NCI-H2227 treated with DMSO at 0.1 percent for 48 hours (cell line): ENCODE measurements at places on chromosomes 4 and X.

DNA sequence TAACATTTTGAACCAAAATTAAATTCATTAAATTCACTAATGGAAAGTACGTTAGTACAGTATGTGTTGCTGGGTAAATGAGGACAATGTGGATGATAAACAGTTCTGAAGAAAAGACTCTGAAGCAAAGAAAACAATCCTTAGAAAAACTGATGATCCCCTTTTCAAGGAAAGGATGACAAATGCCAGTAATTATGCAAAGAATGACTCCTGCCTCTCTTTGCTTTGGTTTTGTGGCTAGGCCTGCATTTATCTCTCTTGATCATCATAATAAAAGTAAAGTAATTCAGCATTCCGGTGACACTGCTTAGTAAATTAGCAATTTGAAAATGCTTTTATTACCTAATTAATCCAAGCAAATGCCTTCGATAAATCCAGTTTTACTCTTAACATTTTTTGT is 652.2 kb upstream of the DIPK2B start:
- no peak for DNase-seq

- DNase-seq = no peak
Observed at GRCh38 chr4:26360864-26361263, 40.0 kb downstream of the RBPJ start.

DNA sequence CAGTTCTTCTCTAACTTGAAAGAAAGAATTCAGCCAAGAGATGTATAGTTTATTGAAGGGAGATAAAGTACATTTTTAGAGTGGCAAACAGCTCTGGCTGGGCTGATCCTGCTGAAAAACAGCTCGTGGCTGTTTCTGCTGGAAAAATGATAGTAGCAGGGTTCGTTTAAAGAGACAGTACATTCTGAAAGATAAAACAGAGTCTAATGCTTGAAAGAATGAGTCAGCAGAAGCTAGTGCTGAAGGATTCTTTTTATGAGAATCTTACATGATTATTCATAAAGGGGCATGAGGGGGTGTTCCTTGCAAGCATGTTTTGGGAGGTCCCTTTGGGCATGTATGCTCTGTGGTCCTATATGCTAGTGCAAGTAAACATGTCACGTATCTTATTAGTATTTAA is 790.0 kb downstream of the PCDH18 start:
- no peak for DNase-seq

DNA sequence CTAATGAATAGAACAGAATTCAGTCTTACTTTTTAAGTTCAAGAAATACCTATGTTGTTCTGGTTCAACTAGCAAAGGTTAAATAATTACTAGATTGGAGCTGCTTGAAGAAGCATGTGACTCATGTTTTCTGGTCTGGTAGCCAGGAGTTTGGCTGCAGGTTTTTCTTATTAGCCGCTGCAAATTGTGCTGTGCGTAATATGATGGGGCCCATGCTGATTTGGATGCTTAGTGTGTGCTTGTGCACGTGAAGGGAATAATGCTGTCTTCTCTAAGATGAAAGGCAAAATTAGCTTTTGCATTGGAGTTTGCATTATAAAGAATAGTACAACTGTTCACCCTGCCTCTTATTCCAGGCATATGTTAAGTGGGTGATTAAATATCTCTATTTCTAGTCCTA is 219.6 kb downstream of the SNCA start:
- DNase-seq = no peak

DNA sequence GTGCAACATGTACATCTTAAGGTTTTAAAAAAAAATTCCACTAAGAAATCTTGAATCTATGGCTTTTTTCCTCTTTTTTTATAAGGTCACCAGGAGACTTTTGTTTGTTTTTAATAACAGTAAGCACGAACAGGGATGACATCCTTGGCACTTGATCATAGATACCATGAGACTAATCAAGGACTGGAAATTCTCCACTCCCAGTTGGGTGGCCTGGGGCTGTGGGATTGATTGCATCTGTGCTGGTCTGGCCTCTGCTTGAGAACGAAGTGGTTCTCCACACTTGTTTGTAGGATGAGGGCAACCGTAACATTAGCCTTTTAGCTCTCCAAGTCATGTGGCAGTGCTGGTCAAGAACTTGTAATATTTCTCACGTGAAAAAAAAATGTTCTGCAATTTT is 35.4 kb downstream of the SNX25 start:
- no peak for DNase-seq

GRCh38 chrX:119728487-119728886 is 29.9 kb upstream of the SOWAHD start:
- no peak for DNase-seq

- no peak for DNase-seq
Observed at GRCh38 chrX:112863850-112864249, 23.2 kb upstream of the AMOT start.

DNA sequence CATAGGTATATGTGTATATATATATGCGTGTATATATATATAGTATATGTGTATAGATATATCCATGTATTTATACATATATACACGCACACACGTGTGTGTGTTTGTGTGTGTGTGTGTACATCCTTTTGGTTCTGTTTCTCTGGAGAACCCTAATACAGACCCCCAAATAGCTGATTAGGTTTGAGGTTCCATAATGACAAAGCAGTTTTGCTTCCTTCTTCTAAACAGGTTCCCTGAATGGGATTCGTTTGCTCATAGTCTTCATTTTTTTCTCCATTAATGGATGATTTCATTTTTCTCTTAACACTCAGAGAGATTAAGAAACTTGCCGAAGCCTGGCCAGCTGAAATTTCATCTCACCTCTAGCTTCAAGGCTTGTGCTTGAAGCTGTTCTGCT is 234.0 kb upstream of the BCOR start:
- no peak for DNase-seq

GRCh38 chrX:71396576-71396975 is 30.4 kb downstream of the TAF1 start:
- DNase-seq = no peak

GRCh38 chr4:174403177-174403543 is 119.1 kb downstream of the HPGD start:
- no peak for DNase-seq

DNA sequence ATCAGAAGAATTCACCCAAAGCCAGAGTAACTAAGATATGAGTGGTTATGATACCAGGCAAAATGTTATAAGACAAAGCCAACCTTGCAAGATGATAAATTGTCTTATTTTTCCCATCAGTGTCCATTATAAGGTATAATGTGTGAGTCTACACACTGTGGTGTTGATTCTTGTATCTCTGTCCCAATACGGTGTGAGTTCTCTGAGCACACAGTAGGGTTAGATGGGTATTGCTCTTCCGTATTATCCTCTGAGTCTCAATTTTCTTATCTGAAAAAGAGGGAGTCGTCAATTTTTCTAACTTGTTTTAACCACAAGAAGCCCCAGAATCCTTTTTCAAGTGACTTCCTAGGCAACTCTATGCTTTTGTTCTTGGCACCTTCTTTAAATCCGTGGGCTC is 69.9 kb downstream of the HMGB2 start:
- no peak for DNase-seq

GRCh38 chr4:42843694-42844093 is 48.8 kb upstream of the GRXCR1 start:
- DNase-seq = no peak

DNA sequence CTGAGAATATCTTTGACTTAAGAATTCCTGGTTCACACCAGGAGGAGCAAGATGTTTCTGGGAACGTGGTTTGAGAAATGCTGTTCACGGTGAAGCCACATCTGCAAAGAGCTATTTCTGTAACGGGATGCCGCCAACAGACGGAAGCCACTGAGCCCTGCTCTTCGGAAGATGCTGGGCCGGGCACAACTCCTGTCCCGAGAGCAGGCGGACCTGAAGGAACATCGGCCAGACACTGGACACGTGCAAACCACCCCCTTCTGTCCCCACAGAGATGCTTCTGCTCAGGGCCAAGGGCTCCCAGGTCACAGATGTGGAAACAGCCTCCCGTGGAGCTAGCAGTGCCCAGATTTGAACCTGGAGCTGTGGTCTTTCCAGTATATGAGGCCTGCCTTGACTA is 24.3 kb downstream of the HMX1 start:
- no peak for DNase-seq

GRCh38 chr4:179130122-179130714 is 1688.0 kb upstream of the AGA start:
- DNase-seq = no peak

GRCh38 chrX:130975947-130976346 is 72.9 kb upstream of the ENOX2 start:
- DNase-seq = peak; percentile 54

GRCh38 chr4:83771113-83771705 is 235.3 kb downstream of the GPAT3 start:
- DNase-seq = peak; percentile 8

GRCh38 chrX:13069771-13070416 is 25.5 kb upstream of the FAM9C start:
- no peak for DNase-seq

DNA sequence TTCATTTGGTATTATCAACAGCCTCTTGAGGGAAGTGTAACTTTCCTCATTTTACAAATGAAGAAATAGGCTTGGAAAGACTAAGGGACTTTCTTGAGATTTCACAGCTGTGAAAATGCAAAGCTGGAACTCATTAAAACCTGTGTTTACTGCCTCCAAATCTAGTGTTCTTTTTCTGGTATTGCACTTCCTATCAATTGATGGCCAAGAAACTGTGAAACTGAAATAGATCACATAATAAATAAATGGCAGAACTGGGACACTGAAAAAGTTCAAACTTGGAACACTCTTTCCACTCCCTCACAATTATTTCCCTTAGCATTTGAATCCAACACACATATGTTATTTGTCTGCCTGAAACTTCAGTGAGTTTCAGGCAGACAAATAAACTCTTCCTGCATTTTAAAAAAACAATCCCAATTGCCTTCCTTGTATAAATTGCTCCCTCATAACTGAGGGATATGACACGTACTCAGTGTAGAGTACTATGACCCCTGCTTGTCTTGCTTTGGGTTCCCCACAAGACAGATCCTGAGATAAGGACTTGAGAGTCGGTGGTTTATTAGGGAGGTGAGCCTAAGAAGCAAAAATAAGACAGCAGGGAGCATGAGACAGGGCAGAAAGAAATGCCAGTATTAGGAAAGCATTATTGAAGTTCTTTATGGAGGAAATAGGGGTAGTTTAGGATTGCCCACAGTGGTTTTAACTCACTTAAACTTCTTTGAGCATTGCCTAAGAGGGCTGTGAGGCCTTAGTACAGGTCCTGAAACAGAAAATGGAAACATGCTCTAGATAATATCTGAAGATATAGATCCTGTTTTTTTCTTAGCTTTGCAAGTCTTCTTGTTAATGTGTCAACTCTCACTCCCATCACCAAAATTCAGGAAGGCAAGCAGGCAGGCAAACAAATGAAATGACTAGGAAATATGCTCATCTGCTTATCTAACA is 33.9 kb downstream of the RTL3 start:
- DNase-seq = no peak
